ENCODE measurements at places on chromosomes 7 and 10. TPM values are rescaled to one million over a fixed set of nuclear protein-coding genes. Genes with fewer than 3 reads are reported as not detected.

DNA sequence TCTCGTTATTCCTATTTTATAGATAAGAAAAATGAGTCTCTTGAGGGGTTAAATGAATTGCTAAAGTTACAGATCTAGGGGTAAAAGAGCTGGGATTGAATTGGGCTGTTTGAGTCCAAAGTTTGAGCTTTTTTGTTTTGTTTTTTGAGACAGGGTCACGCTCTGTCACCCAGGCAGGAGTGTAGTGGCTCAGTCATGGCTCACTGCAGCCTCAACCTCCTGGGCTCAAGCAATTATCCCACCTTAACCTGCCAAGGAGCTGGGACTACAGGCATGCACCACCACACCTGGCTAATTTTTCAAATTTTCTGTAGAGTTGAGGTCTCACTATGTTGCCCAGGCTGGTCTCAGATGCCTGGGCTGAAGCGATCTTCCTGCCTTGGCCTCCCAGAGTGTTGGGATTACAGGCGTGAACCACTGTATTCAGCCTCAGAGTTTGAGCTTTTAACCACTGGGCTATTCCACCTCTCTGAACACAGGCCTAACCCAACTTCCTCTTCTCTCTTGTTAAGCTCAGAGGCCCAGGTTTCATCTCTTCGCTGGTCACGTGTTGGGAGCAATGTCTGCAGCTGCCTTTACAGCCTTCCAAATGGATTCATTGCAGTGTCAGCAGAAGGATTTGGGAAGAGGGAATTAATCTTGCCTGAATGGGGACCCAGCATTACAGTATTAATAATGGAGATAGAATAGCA, 8.0 kb downstream of the SUFU start:
- DNase-seq: no peak
- no peak overlapping the region for H3K4me3 ChIP-seq
- H3K36me3 ChIP-seq: no peaks in the 10 kb centered on the region
- no peaks in the 10 kb centered on the region for H3K4me1 ChIP-seq

The CYP17A1 gene
- not detected for total RNA-seq

DNA sequence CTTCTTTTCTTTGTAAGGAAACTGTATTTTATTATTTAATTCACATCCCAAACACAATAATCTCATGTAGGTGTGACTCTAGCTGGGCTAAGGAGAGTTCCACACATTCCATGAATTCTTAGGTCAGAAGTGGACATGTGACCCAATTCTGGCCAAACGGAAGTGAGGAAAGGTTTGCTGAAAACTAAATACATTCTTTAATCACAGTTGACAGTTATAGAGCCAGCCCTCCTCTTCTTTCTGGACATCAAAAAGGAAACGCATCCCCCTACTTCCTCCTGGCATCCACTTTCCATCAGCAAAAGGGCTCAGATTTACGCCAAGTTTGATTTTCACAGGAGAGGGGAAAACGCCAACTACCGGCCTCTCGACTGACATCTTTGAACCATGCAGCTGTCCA, 774.4 kb upstream of the POM121L12 start:
- H3K36me3 ChIP-seq: no peaks in the 10 kb centered on the region
- no peaks in the 10 kb centered on the region for H3K4me1 ChIP-seq
- DNase-seq: no peak
- no peaks in the 10 kb centered on the region for H3K27me3 ChIP-seq
- no peak overlapping the region for H3K27ac ChIP-seq
- no peak overlapping the region for H3K4me3 ChIP-seq

The TRIM24 gene
- total RNA-seq: 20.6 TPM

DNA sequence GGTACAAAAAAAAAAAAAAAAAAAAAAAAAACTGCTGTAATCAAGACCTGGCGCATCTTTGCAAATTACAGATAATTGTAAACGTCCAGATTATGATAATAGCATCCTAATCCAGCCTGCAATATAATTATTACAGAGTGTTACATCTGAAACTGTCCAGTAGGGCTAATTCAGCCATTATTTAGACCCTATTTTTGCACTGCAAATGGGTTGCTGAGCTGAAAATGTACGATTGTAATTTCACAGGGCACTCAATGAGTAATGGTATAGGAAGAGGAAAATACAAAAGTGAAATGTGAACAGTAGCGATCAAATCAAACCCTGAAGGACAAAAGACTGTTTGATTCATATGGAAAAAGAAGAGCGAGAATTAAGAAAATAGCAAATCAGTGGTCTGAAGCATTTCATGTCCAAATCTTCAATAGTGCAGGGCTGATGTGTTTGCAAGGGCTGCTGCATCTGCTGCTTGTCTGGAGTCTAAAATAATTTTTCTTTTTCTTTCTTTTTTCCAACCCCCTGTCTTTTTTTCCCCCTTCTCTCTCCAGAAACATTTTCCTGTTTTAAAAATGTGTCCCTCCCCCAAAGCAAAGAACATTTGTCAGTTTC, 8.9 kb downstream of the DLX6 start:
- H3K27ac ChIP-seq: no peak overlapping the region
- H3K4me1 ChIP-seq: peaks cover 5% of the 10 kb centered on the region
- DNase-seq: no peak
- H3K27me3 ChIP-seq: peaks cover 3% of the 10 kb centered on the region
- no peak overlapping the region for H3K4me3 ChIP-seq
- no peaks in the 10 kb centered on the region for H3K36me3 ChIP-seq

GRCh38 chr10:110619514-110620397, 24.4 kb upstream of the RBM20 start:
- H3K4me1 ChIP-seq: no peaks in the 10 kb centered on the region
- no peak for DNase-seq
- H3K36me3 ChIP-seq: no peaks in the 10 kb centered on the region
- H3K27me3 ChIP-seq: no peaks in the 10 kb centered on the region

Measured in uterus (tissue), 4 donors.